ENCODE measurements at places on chromosomes 6 and 20.

GRCh38 chr20:53841741-53842140 lies 228.7 kb downstream of the BCAS1 start:
- no peak for DNase-seq

- DNase-seq = no peak
Observed at GRCh38 chr6:112795316-112795715, 448.2 kb downstream of the RFPL4B start.

GRCh38 chr20:34437330-34437986 lies 74.4 kb downstream of the ITCH start:
- no peak for DNase-seq

GRCh38 chr6:138586638-138587037 lies 87.3 kb upstream of the NHSL1 start:
- DNase-seq = no peak

GRCh38 chr6:80771941-80772340 lies 665.5 kb downstream of the BCKDHB start:
- DNase-seq = no peak

DNA sequence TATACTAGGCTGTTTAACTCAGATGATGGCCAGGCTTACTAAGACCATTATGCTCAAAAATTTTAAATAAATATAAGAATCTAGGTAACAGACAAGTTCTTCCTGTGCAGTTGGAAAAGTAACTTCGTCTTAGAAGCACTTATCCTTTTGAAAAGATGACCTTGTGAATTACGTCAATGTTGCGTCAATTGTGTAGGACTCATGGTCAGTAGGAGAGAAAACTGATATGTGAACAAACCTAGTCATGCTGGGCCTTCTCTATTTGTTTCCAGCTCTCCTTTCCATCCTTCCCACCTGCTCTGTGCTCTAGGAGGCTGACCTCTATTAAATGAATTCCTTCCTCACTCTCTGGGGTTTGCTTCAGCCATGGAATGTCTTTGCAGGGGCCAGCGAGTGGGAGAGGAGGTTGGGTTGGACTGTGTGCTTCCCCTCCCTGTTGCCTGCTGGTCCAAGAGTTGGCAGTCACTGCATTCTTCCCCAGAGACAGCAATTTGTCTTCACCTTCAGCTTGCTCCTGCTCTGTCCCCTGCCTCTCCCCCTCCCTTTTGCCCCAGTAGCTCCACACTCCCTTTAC lies 128.0 kb upstream of the TNFAIP3 start:
- DNase-seq = no peak

DNA sequence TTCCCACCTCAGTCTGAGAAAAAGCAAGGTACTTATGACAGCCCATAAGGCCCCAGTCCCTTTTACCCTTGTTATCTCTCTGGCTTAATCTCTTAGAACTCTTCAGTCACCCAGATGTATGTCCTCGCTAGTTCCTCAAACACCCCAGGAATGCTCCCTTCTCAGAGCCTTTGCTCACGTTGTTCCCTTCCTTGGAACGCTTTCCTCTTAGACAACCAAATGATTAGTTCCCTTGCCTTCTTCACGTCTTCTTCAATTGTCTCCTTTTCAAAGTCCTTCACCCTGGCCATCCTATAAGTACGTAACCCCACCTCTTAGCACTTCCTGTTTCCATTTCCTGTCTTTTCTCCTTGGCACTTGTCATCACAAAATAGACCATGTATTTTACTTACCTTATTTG lies 1.1 kb upstream of the APOBEC2 start:
- no peak for DNase-seq

GRCh38 chr6:107656401-107656800 lies 166.5 kb downstream of the SOBP start:
- no peak for DNase-seq
